ENCODE measurements at places on chromosomes 6 and 20.

- DNase-seq = no peak
Measured at GRCh38 chr6:13237318-13237717, 91.0 kb downstream of the TBC1D7 start.

DNA sequence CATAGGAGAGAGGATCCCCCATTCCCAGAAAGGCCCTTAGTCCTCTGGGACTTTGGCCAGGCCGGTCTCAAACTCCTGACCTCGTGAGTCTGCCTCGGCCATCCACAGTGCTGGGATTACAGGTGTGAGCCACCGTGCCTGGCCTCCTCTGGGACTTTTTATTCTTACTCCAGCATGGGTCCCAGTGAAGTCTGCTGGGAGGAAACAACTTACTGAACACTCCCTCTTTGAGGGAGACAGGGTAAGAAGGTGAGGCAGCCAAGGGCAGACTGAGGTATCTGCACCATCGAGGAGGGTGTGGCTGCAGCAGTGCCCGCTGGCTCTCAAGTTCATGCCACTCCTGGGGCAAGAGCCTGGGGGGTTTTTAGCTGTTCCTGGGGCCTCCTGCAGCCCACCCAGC lies 2.4 kb downstream of the BAK1 start:
- no peak for DNase-seq

GRCh38 chr6:10598084-10598960 lies 77.2 kb downstream of the GCNT2 start:
- no peak for DNase-seq

DNA sequence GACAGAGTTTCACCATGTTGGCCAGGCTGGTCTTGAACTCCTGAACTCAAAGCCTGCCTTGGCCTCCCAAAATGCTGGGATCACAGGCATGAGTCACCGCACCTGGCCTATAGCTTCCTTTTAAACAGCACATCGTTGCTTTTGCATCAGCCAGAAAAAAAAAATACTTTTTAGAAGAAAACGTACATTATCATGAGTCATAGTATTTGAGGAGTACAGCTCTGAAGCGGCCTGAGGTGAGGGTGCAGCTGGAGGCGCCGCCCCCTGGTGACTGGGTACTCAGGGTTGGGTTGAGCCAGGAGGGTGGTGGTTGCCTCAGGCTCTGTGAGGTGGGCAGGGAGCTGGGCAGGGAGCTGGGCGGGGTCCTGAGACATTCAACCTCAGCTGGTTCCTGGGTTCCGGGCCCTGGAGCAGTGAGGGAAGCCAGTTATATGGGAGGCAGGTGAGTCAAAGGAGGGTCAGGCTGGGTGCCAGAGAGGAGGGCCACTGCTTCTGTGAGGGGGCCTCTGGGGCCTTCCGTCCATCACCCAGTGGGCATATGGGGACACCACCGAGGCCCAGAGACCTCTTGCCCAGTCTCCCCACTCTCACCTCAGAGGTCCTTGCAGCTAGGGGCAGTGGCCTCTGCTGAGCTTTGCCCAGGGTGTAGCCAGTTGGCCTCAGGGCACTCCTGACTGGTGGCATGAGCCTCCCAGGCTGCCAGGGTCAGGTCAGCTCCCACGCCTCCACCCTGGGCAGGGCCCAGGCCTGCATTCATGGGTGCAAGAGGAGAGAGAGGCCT lies 11.7 kb upstream of the ID1 start:
- DNase-seq = no peak

GRCh38 chr6:98054453-98054852 lies 771.4 kb upstream of the MMS22L start:
- no peak for DNase-seq

DNA sequence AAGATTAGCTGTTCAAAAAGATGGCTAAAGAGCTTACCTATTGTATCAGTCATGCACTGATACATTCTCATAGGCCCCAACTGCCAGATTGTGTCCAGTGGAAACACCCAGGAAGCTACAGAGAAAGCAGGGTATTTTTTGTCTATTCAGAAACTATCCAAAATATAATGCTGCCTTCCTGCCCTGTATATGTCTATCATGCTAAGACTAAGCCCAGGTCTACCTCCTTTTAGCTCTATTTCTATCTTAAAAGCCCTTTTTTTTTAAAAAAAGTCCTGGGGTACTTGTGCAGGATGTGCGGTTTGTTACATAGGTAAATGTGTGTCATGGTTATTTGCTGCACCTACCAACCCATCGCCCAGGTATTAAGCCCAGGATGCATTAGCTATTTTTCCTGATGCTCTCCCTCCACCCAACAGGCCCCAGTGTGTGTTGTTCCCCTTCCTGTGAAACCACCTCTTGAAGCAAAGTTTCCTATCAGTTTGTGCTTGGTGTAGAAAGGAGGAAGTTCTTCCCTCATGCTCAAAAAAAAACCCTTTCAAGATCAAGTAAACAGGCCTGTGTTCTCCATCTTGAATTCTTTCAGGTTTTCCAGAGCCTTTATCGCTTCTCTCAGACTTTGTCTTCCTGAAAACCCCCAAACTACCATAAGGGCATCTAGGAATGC lies 514 bp downstream of the DEFB129 start:
- DNase-seq = no peak

DNA sequence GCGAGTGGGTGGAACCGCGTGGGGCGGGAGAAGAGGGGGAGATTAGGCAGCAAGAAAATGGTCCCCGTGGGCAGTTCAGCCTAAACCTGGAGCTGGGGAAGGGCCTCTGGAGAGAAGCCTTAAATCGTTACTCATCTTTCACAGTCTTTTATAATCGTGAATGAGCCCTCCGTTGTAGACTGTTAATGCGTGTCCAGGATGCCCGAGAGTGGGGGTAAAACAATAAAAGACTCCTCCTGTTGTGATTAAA lies 11.0 kb upstream of the ELOVL5 start:
- no peak for DNase-seq

- DNase-seq = no peak
Measured at GRCh38 chr20:52913650-52914387, 58.3 kb upstream of the TSHZ2 start.

GRCh38 chr6:72963946-72964345 lies 261.4 kb downstream of the KHDC1L start:
- no peak for DNase-seq

GRCh38 chr6:167572106-167572505 lies 247.2 kb downstream of the TTLL2 start:
- no peak for DNase-seq

DNA sequence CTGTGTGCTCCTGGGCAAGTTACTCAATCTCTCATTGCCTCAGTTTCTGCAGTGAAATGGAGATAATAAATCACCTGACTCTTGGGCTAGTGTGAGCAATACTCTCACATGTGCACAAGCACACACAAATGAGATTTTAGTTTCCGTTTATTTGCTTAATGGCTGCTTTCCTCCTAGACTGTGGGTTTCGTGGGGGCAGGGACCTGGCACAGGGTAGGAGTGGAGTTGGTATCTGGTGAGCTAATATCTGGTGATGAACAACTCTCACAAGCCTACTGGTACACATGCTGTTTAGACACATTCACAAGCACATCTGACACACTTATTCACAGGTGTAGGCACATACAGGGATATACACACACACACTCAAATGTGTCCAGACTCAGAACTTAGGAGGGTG lies 73.8 kb downstream of the TOX2 start:
- DNase-seq = no peak

GRCh38 chr20:37364013-37364926 lies 18.3 kb downstream of the SRC start:
- DNase-seq = no peak

GRCh38 chr6:152399399-152399798 lies 237.8 kb downstream of the SYNE1 start:
- DNase-seq = no peak

- DNase-seq = no peak
Measured at GRCh38 chr20:48933017-48933766, 11.7 kb downstream of the ARFGEF2 start.

DNA sequence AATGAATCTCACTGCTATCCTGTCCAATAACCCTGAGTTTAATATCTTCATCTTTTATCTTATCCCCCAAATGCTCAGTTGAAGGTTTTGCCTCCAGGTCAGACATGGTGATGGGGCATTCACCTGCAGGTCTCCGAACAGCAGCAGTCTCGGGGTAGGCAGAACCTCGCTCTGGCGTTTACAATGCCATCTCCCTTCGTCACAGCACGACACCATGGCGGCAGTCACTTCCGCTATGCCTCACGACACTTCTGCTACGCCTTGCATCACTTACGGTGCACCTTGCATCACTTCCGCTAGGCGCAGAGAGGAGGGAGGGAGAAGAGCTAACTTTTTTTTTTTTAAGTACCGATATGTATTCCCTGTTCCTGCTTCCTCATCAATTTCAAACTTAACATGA lies 194.9 kb downstream of the BCAS1 start:
- DNase-seq = no peak

DNA sequence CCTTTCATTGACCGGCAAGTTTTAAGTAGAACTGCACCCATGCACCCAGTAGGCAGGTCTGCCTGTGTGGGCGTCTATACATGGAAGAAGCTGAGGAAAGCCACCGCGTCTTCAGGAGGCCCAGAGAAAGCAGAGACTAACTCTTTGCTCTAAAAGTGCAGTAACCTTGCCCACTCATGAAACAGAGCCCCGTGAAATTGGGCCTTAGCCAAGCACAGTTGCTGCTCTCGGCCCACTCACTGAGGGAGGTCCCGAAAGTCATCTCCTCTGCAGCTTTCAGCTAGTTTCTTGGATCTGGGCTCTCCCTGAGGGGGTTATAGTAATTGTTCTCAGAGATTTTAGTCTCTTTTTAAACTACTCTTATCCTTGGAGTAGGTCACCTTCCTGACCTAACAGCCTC lies 74.0 kb upstream of the SYNJ2 start:
- no peak for DNase-seq

- DNase-seq = no peak
Measured at GRCh38 chr6:167956983-167957492, 40.4 kb upstream of the KIF25 start.

DNA sequence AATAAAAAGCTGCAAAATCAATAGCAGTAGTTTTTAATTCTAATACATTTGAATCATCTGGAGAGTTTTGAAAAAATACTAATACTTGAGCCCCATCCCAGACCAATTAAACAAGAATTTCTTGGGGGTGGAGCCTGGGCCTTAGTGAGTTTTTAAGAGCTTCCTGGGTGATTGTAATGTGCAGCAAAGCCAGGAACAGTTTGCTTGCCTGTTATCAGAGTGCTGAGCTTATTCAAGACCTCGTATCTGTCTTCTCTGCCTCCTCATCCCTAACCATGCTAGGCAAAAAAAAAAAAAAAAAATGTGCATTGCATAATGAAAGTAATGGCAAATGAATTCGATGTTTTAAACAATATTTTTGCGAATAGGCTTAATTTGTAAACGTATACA lies 36.4 kb upstream of the MYB start:
- DNase-seq = no peak

- no peak for DNase-seq
Measured at GRCh38 chr6:20393297-20393696, 8.4 kb upstream of the E2F3 start.

- no peak for DNase-seq
Measured at GRCh38 chr6:23417133-23417532, 708.9 kb upstream of the NRSN1 start.

GRCh38 chr6:75208298-75209183 lies 2.7 kb upstream of the COL12A1 start:
- peak; percentile 67 for DNase-seq

DNA sequence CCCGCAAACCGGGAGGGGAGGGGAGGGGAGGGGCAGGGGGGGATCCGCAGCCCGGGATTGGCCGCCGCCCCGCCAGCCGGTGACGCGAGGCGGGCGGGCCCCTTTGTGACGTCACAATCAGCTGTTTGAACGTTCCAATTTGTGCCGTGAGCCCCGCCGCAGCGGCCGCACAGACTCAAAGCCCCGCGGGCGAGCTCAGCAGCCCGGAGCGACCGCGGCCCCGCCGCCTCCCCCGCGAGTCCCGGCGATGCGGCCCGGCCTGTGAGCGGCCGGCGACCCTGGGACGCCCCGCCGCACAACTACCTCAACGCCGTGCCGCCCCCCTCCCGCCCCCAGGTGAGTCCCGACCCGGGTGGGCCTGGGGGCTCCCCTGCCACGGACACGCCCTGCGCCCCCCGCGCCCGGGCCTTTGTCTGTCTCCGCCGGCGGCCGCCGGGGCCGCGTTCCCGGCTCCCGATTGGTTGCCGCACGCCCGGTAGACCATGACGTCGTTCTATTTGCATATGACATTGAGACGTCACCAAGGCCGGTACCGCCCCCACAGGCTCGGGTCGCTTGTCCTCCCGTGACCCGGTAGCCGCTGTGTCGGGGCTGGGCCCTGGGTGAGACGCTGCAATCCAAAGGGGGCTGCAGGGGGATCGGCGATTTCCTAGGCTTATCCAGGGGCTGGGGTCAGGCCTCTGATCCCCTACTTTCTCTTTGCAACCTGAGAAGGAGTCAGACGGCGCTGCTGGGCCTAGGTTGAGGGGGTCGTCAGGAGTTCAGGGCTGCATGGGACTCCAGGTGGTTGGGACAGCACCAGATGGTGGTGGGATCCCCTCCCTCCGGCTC lies at the start of gene TP53INP2:
Gene TP53INP2 (plus strand): TSS at position 168 of the 831 bp plus-strand sequence. CDS start 4,396 bp downstream, outside the sequence.
- no peak for DNase-seq

GRCh38 chr20:21623074-21623780 lies 82.2 kb upstream of the PAX1 start:
- DNase-seq = peak; percentile 64

GRCh38 chr6:124057461-124057860 lies 253.8 kb downstream of the NKAIN2 start:
- DNase-seq = no peak

- no peak for DNase-seq
Measured at GRCh38 chr6:25233226-25233625, 45.9 kb upstream of the CARMIL1 start.

- DNase-seq = peak; percentile 77
Measured at GRCh38 chr6:127342946-127343808, at the start of gene ECHDC1. Gene ECHDC1, minus strand, starts transcription at chr6:127343609. Its CDS starts 12,581 bp downstream, at chr6:127331028.

- no peak for DNase-seq
Measured at GRCh38 chr6:41334482-41335040, 847 bp upstream of the NCR2 start.

DNA sequence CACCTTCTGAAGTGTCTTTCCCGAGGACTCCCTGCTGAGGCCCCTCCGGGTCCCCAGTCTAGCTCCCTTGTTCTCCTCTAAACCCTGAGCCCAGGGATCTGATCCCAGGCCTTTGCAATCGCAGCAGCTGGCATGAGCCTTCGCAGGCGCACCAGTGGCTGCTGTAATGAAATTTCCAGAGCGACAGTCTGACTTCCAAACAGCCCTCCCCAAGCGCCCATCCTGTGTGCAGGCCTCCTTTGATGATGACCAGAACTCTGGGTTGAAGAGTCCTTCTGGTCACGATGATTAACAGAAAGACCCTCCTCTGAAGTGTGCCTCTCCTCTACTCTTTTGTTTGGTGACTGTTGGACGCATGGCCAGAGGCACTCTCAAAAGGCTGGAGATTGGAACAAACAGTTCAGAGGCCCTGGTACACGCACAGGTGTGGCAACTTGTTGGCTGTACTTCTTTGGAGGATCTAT lies 89.1 kb upstream of the MPC1 start:
- DNase-seq = no peak

GRCh38 chr20:38321959-38322598 lies 18.1 kb downstream of the BPI start:
- DNase-seq = no peak

- DNase-seq = no peak
Measured at GRCh38 chr20:37375227-37375626, 29.3 kb downstream of the SRC start.

DNA sequence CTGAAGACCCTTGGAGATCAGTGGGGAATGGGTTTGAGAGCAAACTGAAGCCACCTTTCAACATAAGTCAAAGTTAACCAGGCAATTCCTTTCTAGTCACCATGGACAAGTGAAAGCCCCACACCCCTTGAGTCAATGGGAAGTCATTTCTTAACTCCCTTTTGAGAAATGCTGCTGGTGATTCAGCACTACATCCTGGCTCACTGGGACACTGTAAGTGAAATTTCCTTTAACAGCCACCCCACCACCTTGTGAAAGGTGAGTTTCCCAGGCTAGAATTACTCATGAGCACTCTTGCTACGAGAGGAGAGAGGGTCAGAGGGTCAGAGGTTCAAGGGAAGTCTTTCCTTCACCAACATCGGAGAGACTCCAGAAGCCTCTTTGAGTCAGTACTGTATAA lies 93.3 kb upstream of the MARCKS start:
- DNase-seq = no peak
